CD4-positive, alpha-beta memory T cell (primary cell): ENCODE measurements at places on chromosomes 16 and 17.

- H3K27ac ChIP-seq = no peak overlapping the region
- H3K4me1 ChIP-seq = no peaks in the 10 kb centered on the region
- no peaks in the 10 kb centered on the region for H3K27me3 ChIP-seq
- DNase-seq = no peak
Measured at GRCh38 chr16:2822158-2822495, 5.1 kb downstream of the PRSS21 start.

GRCh38 chr16:67975321-67976105 lies 4.8 kb downstream of the DPEP3 start:
- no peaks in the 10 kb centered on the region for H3K4me1 ChIP-seq
- no peaks in the 10 kb centered on the region for H3K36me3 ChIP-seq
- H3K4me3 ChIP-seq = no peak overlapping the region
- H3K27ac ChIP-seq = no peak overlapping the region
- no peaks in the 10 kb centered on the region for H3K27me3 ChIP-seq

- DNase-seq = peak; percentile 52
- no peak overlapping the region for H3K4me3 ChIP-seq
- no peaks in the 10 kb centered on the region for H3K27me3 ChIP-seq
- no peaks in the 10 kb centered on the region for H3K36me3 ChIP-seq
Measured at GRCh38 chr17:66200685-66201092, 8.8 kb upstream of the CEP112 start.

- peak overlapping the region; percentile 33 for H3K27ac ChIP-seq
- peak; percentile 65 for DNase-seq
- no peak overlapping the region for H3K4me3 ChIP-seq
- no peaks in the 10 kb centered on the region for H3K27me3 ChIP-seq
- H3K4me1 ChIP-seq = peaks cover 65% of the 10 kb centered on the region
- H3K36me3 ChIP-seq = no peaks in the 10 kb centered on the region
Measured at GRCh38 chr17:59329176-59330052, 2.0 kb upstream of the YPEL2 start.

- H3K4me1 ChIP-seq = no peaks in the 10 kb centered on the region
- no peak for DNase-seq
- no peak overlapping the region for H3K27ac ChIP-seq
- H3K4me3 ChIP-seq = no peak overlapping the region
- no peaks in the 10 kb centered on the region for H3K36me3 ChIP-seq
Measured at GRCh38 chr17:4600563-4600962, 16.2 kb downstream of the SMTNL2 start.

GRCh38 chr17:29214215-29215146 lies 32.2 kb upstream of the CRYBA1 start:
- DNase-seq = no peak
- H3K36me3 ChIP-seq = no peaks in the 10 kb centered on the region
- H3K4me1 ChIP-seq = no peaks in the 10 kb centered on the region
- no peak overlapping the region for H3K27ac ChIP-seq
- no peaks in the 10 kb centered on the region for H3K27me3 ChIP-seq

- DNase-seq = no peak
- peak overlapping the region; percentile 76 for H3K27ac ChIP-seq
- peaks cover 45% of the 10 kb centered on the region for H3K4me1 ChIP-seq
- H3K27me3 ChIP-seq = no peaks in the 10 kb centered on the region
- peaks cover 3% of the 10 kb centered on the region for H3K36me3 ChIP-seq
Measured at GRCh38 chr16:53503991-53504663, 1.1 kb upstream of the AKTIP start.

- no peak overlapping the region for H3K27ac ChIP-seq
- no peak overlapping the region for H3K4me3 ChIP-seq
- peaks cover 24% of the 10 kb centered on the region for H3K4me1 ChIP-seq
- no peaks in the 10 kb centered on the region for H3K36me3 ChIP-seq
- no peaks in the 10 kb centered on the region for H3K27me3 ChIP-seq
Measured at GRCh38 chr16:88853325-88853941, 3.3 kb downstream of the GALNS start.

GRCh38 chr16:30173054-30173453 lies 10.3 kb upstream of the CORO1A start:
- no peak for DNase-seq
- no peaks in the 10 kb centered on the region for H3K27me3 ChIP-seq
- no peaks in the 10 kb centered on the region for H3K4me1 ChIP-seq
- no peak overlapping the region for H3K27ac ChIP-seq
- no peaks in the 10 kb centered on the region for H3K36me3 ChIP-seq

DNA sequence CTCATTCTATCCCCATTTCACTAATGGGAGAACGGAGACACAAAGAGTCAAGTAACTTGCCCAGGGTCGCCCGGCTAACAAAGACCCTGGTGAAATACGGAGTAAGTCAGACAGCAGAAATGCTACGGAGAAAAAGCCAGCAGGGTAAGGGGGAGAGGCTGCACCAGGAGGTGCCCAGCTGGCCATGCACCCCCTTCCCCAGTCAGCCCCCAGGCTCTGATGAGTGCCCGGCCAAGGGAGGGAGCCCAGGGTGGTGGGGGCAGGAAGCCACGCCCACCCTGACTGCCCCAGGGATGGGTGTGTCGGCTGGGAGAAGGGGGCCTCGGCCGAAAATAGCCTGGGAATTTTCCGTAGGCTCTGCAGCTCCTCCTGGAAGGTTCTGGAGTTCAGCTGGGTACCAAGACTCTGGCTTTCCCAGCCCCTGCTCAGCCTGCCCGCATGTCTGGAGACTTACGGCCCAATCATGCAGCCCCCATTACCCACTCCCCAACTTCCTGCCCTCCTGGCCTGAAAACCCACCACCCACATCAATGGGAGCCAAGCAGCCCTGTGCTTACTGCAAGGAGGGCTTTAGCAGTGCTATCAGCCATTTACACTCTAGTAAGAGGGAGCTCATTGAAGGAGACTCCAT lies 4.2 kb downstream of the CARHSP1 start:
- H3K27me3 ChIP-seq = no peaks in the 10 kb centered on the region
- peaks cover 49% of the 10 kb centered on the region for H3K4me1 ChIP-seq
- no peak for DNase-seq
- H3K27ac ChIP-seq = no peak overlapping the region
- H3K36me3 ChIP-seq = no peaks in the 10 kb centered on the region

GRCh38 chr17:36979565-36979941 lies 30.8 kb downstream of the AATF start:
- no peaks in the 10 kb centered on the region for H3K27me3 ChIP-seq
- peaks cover 10% of the 10 kb centered on the region for H3K4me1 ChIP-seq
- no peak for DNase-seq
- no peaks in the 10 kb centered on the region for H3K36me3 ChIP-seq

DNA sequence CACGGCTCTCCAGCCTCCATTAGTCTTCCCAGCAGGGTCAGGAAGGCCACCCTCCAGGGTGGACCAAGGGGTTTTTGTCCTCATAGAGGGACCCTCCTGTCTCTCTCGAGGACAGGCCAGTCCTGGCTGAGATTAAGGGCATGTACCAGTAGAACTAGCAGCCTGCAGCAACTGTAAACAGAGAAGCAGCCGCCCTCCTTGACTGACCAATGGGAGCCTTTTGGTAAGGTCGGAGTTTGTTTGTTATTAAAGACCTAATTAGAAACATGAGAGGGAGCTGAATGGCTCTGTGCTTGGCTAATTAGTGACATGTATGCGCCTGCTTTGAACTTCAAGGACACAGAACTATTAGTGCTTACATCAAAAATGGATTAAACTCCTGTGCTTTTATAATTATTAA lies 80.0 kb downstream of the CCDC182 start:
- no peaks in the 10 kb centered on the region for H3K36me3 ChIP-seq
- no peak overlapping the region for H3K4me3 ChIP-seq
- H3K27ac ChIP-seq = no peak overlapping the region
- DNase-seq = no peak
- H3K4me1 ChIP-seq = no peaks in the 10 kb centered on the region

- no peak overlapping the region for H3K27ac ChIP-seq
- H3K4me1 ChIP-seq = no peaks in the 10 kb centered on the region
- H3K4me3 ChIP-seq = no peak overlapping the region
Measured at GRCh38 chr16:22648941-22649340, 138.2 kb downstream of the NPIPB5 start.

DNA sequence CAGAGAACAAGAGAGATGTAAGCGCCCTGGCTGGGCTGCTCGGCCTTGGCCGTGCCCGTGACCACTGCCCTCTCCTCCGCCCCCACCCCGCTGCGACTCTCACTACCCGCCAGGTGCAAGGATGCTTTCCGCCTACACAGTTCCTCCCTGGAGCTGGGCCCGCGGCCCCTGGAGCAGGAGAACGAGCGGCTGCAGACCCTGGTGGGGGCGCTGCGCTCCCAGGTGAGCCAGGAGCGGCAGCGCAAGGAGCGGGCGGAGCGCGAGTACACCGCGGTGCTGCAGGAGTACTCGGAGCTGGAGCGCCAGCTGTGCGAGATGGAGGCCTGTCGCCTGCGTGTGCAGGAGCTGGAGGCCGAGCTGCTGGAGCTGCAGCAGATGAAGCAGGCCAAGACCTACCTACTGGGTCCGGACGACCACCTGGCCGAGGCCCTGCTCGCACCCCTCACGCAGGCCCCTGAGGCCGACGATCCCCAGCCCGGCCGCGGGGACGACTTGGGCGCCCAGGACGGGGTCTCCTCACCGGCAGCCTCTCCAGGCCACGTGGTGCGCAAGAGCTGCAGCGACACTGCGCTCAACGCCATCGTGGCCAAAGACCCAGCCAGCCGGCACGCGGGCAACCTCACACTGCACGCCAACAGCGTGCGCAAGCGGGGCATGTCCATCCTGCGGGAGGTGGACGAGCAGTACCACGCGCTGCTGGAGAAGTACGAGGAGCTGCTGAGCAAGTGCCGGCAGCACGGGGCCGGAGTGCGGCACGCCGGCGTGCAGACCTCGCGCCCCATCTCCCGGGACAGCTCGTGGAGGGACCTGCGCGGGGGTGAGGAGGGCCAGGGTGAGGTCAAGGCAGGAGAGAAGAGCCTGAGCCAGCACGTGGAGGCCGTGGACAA lies 9.2 kb upstream of the MRPL58 start:
- H3K36me3 ChIP-seq = no peaks in the 10 kb centered on the region
- H3K4me1 ChIP-seq = no peaks in the 10 kb centered on the region
- no peak overlapping the region for H3K27ac ChIP-seq
- no peak overlapping the region for H3K4me3 ChIP-seq

- H3K4me1 ChIP-seq = peaks cover 43% of the 10 kb centered on the region
- H3K27me3 ChIP-seq = no peaks in the 10 kb centered on the region
- peaks cover 3% of the 10 kb centered on the region for H3K36me3 ChIP-seq
- no peak overlapping the region for H3K27ac ChIP-seq
Measured at GRCh38 chr16:4373909-4374742, 2.5 kb downstream of the VASN start.

GRCh38 chr16:15775663-15776304 lies 81.0 kb downstream of the MYH11 start:
- no peaks in the 10 kb centered on the region for H3K36me3 ChIP-seq
- no peak overlapping the region for H3K4me3 ChIP-seq
- DNase-seq = no peak
- no peaks in the 10 kb centered on the region for H3K4me1 ChIP-seq
- H3K27me3 ChIP-seq = no peaks in the 10 kb centered on the region
- no peak overlapping the region for H3K27ac ChIP-seq

DNA sequence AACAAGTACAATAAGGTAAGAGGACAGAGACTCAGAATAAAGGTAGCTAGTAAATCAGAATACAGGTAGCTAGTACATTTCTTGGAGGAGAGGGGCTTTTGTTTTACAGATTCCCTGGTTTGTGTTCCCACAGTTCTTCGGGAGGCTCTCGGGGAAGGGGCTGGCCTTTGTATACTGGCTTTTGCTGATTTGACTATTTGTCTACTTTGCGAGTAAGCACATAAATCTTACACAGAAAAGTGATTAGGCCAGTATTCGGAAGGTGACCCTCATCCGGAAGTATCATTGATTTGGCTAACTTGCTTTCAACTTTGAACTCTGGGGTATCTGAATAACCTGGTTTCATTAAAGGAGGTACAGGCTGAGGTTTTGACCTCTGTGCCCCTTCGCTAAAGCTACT lies 21.4 kb upstream of the SNTB2 start:
- H3K27ac ChIP-seq = no peak overlapping the region
- H3K4me1 ChIP-seq = peaks cover 24% of the 10 kb centered on the region
- no peak overlapping the region for H3K4me3 ChIP-seq

- H3K27me3 ChIP-seq = no peaks in the 10 kb centered on the region
- H3K27ac ChIP-seq = no peak overlapping the region
- DNase-seq = no peak
- no peaks in the 10 kb centered on the region for H3K36me3 ChIP-seq
Measured at GRCh38 chr16:82936941-82937551, 310.3 kb downstream of the CDH13 start.

- H3K4me1 ChIP-seq = no peaks in the 10 kb centered on the region
- H3K4me3 ChIP-seq = no peak overlapping the region
- H3K27ac ChIP-seq = no peak overlapping the region
- H3K36me3 ChIP-seq = no peaks in the 10 kb centered on the region
- H3K27me3 ChIP-seq = no peaks in the 10 kb centered on the region
Measured at GRCh38 chr16:54585998-54586340, 299.4 kb upstream of the IRX3 start.

GRCh38 chr16:76292218-76292617 lies 15.0 kb downstream of the CNTNAP4 start:
- DNase-seq = no peak

GRCh38 chr16:22417019-22417418 lies 42.6 kb upstream of the CDR2 start:
- peaks cover 9% of the 10 kb centered on the region for H3K36me3 ChIP-seq
- no peak overlapping the region for H3K4me3 ChIP-seq
- no peaks in the 10 kb centered on the region for H3K4me1 ChIP-seq
- H3K27me3 ChIP-seq = no peaks in the 10 kb centered on the region
- H3K27ac ChIP-seq = no peak overlapping the region
